ENCODE measurements at places on chromosomes 1 and 21.

- DNase-seq: no peak
These were observed 176.9 kb upstream of the PRMT6 start for GRCh38 chr1:106879538-106879937.

- no peak for DNase-seq
These were observed 3.2 kb upstream of the KRTAP19-8 start for GRCh38 chr21:31041295-31042079.

- no peak for DNase-seq
These were observed 42.6 kb downstream of the TRAPPC10 start for GRCh38 chr21:44054710-44055109.

DNA sequence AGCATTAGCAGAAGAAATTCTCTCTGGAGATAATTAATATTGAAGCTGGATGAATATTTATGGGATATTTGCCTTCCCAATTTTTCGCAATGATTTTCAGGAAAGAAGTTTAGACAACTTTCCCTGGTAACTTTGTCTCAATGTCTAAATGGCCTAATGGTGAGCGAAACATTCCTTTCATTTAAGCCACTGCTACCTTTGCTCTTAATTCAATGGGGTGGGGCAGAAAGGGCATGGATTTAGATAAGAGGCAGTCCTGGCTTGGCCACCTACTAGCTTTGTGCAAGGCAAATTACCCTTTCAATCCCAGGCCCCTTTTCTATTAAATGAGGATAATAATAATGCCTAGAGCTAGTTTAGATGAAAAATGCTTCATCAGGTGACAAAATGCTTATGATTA lies 27.1 kb upstream of the LYST start:
- no peak for DNase-seq

DNA sequence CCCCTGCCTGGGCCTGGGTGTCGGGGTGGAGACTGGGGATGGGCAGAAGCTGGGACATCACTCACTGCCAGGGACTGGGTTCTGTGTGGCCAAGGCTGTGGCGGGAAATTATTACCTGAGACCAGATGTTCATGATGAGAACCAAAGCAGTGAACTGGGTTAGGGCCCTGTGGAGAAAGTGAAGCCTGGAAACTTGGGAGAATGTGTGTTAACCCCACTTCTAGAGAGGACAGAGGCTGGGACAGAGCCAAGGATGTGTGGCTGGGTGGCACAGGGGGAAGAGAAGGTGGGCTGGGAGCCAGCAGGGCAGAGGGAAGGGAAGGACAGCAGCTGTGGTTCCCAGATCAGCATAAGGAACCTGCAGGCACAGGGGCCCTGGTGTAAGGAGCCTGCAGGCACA lies 31.3 kb downstream of the CNIH3 start:
- DNase-seq: no peak

DNA sequence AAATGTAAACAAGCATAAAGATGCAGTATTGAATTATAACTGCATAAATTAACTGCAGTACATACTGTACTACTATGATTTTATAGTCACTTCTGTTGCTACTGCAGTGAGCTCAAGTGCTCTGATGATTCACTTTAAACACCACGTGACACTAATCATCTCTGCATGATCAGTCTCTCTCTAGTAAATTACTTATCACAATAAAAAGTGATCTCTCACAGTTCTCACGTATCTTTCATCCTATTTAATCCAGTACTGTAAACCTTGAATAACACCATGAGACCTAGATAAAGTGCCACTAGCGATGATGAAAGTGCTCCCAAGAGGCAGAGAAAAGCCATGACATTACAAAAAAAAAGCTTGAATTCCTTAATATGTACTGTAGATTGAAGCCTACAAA lies 1242.0 kb downstream of the AMY1C start:
- DNase-seq: peak; percentile 58

GRCh38 chr1:165833358-165833757 lies 5.9 kb downstream of the UCK2 start:
- DNase-seq: no peak

- no peak for DNase-seq
These were observed 94.7 kb upstream of the SMYD2 start for GRCh38 chr1:214186103-214186824.

Data from OCI-M1 (cell line).